ENCODE measurements at places on chromosomes 7 and 10.
A peak's percentile ranks its signal among the peaks of the same experiment; 100 is the strongest.

- DNase-seq, result peak; percentile 6
Observed at GRCh38 chr10:60964257-60965235, 20.6 kb upstream of the RHOBTB1 start.

DNA sequence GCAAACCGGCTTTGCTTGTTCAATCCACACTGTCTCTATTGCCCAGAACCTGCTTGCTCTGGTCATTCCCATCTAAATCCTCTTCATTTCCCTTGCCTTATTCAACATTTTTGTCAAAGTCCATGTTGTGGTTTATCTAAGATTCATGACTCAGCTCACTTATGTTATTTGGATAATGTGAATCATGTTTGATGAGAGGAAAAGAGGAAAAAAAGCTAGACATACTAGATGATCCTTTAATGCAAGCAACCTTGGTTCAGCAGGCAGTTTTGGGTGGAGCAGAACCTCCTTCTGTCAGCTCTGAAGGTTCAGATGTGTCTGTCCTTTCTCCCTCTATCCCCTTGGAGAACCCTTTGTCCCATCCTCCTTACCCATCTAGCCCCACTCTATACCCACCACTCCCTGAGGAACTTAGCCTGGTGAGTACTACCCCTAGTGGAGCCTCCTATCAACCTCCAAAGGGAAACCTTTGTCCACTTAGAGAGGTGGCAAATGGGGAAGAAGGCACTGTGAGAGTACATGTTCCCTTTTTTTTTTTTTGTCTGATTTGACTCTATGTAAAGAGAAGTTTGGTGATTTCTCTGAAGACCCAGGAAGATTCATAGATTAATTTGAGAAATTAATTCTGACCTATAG is 2.1 kb upstream of the SAMD9L start:
- no peak for DNase-seq

- DNase-seq, result no peak
Observed at GRCh38 chr10:112799726-112800510, 150.1 kb upstream of the TCF7L2 start.

- no peak for DNase-seq
Observed at GRCh38 chr10:86970162-86970981, 2.1 kb downstream of the ADIRF start.

GRCh38 chr7:139618482-139619366 is 95.2 kb downstream of the CLEC2L start:
- DNase-seq, result peak; percentile 2

GRCh38 chr10:71726580-71727104 is 7.1 kb upstream of the C10orf105 start:
- DNase-seq, result no peak

GRCh38 chr7:53776323-53776722 is 740.9 kb downstream of the POM121L12 start:
- DNase-seq, result no peak

GRCh38 chr7:158369290-158369689 is 218.3 kb downstream of the PTPRN2 start:
- DNase-seq, result no peak

DNA sequence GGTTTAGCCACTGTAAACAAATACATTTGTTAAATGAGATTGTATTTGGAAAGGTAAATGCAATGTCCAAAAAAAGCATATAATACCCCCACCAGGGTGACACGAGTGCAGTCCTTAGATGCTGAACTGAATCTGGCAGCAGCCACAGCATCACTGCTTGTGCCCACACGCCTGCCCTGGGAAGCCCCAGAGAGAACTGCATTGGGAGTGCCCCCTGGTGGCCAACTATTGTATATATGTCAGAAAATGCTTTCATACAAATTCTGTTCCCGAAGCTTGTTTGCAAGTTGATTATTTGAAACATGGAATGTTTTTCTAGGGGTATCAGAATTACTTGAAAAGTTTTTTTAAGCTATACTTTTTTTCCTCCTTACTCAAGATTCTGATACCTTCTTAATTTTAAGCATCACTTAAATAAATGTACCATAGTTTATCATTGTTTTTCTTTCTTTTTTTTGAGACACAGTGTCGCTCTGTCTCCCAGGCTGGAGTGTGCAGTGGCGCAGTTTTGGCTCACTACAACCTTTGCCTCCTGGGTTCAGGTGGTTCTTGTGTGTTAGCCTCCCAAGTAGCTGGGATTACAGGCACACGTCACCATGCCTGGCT is 50.1 kb downstream of the LANCL2 start:
- DNase-seq, result peak; percentile 74

DNA sequence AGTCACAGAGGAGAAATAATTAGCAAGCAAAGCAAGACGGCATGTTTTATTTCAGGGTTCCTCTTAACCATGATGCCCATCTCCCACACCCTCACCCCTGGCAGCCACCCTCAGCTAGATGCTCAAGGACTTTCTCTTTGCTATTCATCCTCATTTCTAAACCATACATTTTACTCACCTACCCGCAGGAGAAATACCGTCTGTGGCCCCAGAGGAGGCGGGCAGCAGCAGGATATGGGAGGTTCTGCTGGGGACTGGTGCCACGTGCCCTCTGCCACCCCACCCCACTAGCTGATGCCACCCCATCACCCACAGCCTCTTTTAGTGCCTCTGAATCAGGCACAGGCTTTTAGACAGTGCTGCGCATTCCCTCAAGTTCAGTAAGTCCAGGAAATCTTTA is 168.7 kb upstream of the ITGB1 start:
- DNase-seq, result no peak

DNA sequence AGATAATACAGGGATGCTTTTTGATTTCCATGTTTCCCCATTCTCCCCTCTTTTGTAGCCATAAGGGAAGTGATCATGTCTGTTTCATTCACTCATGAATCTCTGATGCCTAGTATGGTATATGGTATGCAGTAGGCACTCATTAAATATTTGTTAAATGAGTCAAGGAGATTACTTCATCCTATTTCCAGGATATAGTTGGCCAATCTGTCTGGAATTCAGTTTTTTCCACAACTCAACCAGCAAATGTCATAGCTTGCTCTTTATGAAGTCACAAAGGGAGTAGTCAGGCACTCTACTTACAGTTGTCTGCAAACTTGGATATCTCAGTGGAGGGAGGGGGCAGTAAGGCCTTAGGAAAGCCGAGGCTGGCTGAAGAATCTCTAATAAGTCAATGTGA is 853.6 kb downstream of the LRMDA start:
- DNase-seq, result no peak

DNA sequence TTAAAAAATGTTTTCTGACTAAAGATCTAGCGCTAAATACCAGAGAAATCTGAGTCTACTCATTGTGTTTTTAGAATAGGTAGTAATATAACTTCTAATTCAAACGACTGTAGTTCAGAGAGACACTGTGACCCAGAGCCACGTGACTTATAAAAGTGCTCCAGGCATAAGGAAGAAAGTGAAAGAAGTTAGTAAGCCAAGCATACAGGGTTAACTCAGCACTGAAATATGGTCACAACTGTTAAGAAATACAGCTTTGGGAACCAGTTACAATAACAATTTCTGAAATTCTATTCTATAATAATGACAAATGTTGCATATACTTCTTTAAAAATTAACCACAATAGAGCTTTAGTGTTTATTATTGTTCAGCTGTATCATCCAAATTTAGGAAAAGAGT is 119.1 kb downstream of the TFEC start:
- DNase-seq, result no peak

GRCh38 chr10:102775935-102776669 is 32.4 kb downstream of the WBP1L start:
- DNase-seq, result no peak

DNA sequence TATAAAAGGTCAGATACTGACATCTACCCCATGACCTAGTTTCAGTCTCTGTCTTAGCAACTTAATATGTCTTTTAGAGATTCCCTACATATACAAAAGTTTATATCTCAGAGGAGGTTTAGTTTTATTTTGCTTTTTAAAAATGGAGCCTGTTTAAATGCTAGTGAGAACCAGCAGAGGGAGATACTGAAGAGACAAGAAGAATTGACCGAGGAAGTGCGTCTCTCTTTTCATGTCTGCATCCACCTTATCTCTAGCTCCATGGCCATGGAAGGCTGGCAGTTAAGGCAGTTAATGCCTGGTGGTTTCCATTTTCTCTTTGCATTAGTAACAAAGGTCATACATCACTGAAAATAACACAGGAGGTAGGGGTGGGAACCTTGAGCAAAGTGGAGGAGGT is 10.7 kb downstream of the SUV39H2 start:
- DNase-seq, result no peak

GRCh38 chr10:72275351-72276012 is 1.8 kb downstream of the DDIT4 start:
- DNase-seq, result no peak

GRCh38 chr10:98256692-98257091 is 11.3 kb downstream of the LOXL4 start:
- DNase-seq, result no peak

GRCh38 chr7:55548295-55548731 is 24.0 kb downstream of the VOPP1 start:
- no peak for DNase-seq

GRCh38 chr10:122577311-122577885 is 16.8 kb downstream of the DMBT1 start:
- DNase-seq, result no peak

DNA sequence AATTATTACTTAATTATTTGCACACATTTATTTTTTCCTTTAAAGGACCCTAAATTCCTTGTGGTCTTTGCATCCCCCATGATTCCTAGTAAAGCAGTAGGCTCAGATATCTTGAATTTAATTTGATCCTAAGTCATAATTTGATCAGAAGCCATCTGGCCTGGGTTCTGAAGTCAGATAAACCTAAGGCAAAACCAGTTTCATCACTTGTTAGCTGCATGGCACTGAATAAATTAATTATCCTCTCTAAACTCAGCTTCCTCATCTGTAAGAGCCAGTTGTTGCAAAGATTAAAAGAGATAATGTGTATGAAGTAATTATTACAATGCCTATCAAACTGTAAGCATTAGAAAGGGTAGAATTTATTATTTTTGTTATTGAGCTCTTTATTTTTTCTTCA is 293.1 kb downstream of the GRM8 start:
- no peak for DNase-seq

- no peak for DNase-seq
Observed at GRCh38 chr10:78181381-78182055, 147.9 kb downstream of the RPS24 start.

GRCh38 chr7:111568870-111569462 is 6.7 kb upstream of the IMMP2L start:
- no peak for DNase-seq

Data from DMS79 treated with DMSO at 0.1 percent for 48 hours (cell line).